ENCODE measurements at places on chromosomes 11 and 22.
A peak's percentile ranks its signal among the peaks of the same experiment; 100 is the strongest.

GRCh38 chr11:13135385-13136271 is 126.5 kb downstream of the RASSF10 start:
- no peak for DNase-seq

GRCh38 chr22:38027487-38027886 is 29.7 kb upstream of the PICK1 start:
- no peak for DNase-seq

GRCh38 chr11:130601764-130602460 is 153.5 kb downstream of the ADAMTS15 start:
- DNase-seq = no peak

- no peak for DNase-seq
Measured at GRCh38 chr11:134338654-134339053, 6.9 kb downstream of the GLB1L2 start.

DNA sequence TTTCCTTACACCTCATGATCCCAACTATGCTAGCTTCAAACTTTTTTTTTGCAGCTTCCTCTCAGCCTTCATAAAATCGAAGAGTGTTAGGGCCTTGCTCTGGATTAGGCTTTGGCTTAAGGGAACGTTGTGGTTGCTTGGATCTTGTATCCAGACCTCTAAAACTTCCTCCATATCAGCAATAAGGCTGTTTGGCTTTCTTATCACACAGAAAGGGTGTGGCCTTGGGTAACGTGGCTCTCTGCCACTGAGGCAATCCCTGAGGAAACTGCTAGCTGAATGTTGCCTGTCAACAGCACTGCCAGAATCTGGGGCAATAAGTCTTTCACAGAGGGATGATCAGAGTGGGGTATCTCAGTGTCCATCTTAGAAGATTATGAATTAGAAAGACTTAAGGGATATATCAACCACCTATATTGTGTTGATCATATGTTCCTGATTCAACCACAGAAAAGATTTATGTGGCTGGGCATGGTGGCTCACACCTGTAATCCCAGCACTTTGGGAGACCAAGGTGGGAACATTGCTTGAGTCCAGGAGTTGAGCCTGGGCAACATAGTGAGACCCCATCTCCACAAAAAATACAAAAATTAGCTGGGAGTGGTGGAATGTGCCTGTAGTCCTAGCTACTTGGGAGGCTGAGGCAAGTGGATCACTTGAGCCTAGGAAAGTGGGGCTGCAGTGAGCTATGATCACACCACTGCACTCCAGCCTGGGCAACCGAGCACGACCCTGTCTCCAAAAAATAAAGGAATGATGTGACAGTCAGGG is 12.5 kb upstream of the CUL5 start:
- DNase-seq = no peak

DNA sequence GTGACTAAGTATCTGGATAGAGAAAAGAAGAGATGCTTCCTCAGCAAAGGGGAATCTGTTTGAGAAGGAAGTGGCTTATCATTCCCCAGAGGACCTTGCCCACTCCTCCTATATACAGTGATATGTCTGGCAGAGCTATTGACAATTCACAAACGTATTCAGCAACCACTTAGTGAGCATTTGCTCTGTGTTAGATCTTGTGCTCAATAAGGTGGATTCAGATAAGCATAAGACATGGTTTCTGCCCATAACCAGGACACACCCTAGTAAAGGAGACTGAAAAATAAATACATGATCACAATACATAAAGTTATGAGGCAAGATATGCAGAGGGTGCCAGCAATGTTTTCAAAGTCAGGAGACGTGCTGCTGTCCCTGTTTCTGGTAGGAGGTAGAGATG is 1.4 kb downstream of the TMEM9B start:
- DNase-seq = no peak

DNA sequence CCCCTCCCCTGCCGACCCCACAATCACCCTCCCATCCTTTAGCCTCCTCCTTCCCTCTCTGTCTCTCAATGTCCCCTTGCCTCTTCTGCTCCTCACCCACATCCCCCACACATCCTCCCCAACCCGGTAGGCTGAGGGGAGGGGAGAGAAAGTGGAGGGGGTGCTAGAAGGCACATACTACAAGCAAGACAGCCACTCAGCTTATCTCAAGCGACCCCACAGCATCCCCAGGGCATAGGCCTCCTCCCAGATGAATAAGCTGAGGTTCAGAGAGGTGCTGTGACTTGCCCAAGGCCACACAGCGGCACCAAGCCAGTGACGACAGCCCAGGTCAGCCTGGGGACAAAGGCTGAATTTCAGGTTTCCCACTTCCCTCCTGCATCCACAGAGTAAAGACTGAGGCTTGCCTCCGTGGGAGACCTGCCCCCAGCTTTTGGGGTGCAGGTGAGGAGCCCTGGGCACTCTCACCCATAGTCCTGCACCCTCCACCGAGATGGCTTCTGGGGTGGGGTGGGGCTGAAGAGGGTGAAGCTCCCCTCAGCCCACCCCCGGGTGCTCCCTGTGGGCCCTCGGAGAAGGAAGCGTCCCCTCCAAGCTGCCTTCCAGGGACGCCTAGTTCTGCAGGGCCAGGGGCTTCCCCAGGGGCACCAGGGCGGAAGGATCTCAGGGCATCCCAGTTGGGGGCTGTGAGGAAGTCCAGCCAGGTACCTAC is 511 bp downstream of the RAC2 start:
- no peak for DNase-seq

DNA sequence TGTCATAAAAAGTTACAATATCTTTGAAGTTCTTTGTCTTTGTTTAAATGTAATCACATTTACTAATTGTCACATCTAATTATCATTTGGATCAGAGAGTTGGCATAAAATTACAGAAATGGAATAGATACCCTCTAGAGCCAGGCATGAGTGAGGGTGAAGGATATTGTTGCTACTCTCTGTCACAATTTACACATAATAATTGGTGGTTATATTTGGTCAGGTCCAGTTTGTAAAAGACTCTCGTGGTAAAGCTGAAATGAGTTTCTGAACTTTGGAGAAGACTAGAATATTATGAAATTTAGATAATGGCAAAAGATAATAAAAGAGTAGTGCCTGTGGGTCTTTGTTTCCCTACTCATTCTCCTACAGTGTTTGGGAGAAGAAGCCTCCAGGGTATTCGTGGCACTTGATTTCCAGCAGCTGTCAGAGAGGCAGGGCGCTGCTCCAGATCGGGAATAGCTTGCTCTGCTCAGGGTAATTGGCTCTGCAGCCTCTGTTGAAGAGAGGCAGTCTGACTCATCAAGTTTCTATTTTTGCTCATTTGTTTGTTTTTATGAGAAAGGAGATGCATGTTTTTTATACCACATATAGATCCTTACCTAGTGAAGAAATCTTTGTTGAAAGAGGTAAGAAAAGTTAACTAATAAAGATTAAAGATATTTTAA is 349.9 kb downstream of the CNTN5 start:
- no peak for DNase-seq

- peak; percentile 83 for DNase-seq
Measured at GRCh38 chr22:50620593-50621355, 7.2 kb downstream of the ARSA start.

DNA sequence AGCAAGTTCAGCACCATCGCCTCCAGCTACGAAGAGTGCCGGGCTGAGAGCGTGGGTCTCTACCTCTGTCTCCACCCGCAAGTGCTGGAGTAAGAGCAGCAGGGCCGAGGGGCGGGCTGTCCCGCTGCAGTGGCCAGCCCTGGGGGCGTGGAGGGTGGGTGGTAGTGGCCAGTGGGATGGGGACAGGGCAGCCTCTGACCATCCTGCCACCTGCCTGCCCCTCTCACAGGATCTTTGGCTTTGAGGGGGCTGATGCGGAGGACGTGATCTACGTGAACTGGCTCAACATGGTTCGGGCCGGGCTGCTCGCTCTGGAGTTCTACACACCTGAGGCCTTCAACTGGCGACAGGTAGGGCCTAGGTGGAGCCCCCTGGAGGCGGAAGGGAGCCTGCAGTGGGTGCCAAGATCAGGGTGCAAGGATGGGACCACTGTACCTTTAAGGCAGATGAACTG is 15.0 kb upstream of the BBS1 start:
- DNase-seq = no peak

DNA sequence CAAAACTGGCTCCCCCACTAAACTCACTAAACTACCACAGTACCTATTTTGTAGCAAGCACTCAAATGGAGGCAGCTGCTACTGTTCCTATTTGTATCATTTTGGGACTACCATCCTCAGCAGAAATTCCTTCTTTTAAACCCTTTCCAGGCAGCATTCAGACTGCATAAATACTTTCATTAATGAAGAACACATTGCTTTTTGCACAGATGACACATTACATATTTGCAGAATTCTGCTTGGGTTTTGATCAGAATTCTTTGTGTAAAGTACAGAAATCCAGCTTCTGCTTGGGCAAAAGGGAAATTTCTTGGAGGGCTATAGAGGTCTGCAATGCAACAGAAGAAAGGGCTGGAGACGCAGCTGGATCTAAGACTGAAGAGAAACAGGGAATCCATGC is 24.2 kb downstream of the RBX1 start:
- no peak for DNase-seq

DNA sequence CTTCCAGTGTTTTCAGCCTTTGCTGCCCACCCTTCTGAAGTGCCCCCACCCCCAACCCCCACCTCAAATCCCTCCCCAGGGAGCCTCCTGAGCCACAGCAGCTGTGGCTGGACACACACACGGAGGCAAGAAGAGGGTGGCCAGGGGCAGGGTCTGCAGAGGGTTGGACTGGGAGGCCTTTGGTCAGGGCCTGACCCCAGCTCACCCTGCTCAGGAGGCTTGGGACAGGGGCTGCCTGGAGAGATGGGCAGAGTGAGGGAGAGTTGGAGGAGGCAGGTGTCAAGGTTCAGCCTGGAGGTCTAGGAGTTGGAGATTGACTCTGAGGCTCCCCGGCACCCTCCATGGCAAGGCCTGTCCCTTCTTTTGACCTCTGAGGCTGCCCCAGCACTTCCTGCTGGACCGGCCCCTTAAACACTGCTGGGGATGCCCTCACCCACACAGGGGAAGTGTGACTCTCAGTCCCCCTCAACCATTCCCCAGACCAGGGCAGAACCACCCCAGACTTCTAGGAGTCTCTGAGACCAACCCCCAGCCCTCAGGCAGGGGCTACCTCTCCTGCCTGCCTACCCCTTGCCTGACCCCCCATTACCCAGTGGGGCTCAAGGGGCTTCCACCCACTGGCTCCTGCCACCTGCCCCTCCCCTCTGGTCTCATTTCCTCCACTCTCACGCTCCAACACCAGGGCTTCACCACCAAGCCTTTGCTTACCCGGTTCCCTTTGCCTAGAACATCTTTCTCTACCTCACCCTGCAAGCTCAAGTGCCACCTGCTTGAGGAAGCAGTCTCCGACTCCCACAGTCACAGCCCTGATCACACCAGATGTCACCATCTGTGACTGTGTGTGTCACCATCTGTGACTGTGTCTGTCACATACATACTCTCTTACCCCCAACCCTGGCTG is 8.6 kb downstream of the ARAP1 start:
- no peak for DNase-seq

- DNase-seq = no peak
Measured at GRCh38 chr22:19591568-19591967, 67.4 kb upstream of the CLDN5 start.

- DNase-seq = peak; percentile 77
Measured at GRCh38 chr22:46803031-46803880, 40.8 kb downstream of the TBC1D22A start.

DNA sequence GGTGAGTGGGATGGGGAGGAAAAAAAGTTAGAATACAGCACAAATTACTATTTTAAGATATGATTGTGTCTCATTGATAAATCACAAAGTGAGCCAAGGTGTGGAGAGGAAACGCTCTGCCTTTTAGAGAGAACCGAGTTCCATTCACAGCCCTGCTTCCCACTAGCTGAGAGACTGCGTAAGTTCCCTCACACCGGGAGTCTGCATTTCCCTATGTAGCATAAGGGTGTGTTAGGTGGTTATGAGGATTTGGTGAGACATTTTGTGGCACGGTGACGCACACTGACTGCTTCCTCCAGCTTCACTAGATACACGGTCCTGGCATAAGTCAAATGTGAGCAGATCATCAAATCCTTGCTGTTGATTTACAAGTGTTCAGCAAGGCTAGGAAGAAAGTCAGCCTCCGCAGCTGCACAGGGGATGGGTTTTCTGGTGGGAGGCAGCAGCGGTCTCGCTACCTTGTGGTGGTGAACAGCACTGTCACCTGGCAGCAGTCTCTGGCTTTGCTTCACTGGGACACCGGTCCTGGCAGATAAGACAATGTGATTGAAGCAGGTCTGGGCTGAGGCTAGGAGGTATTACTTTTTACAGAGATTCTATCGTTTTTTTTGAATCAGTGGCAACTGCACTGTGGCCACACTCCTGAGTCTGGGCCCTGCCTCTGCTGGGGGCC is 312.2 kb upstream of the B3GAT1 start:
- DNase-seq = no peak

GRCh38 chr22:47069270-47069669 is 306.8 kb downstream of the TBC1D22A start:
- no peak for DNase-seq

- DNase-seq = no peak
Measured at GRCh38 chr11:89625171-89625570, 84.9 kb upstream of the TRIM77 start.

GRCh38 chr22:28179392-28179791 is 260.3 kb upstream of the PITPNB start:
- DNase-seq = no peak

- no peak for DNase-seq
Measured at GRCh38 chr11:109641549-109641948, 219.6 kb downstream of the C11orf87 start.

GRCh38 chr11:61833471-61833870 is 5.4 kb downstream of the FADS2 start:
- DNase-seq = no peak

- DNase-seq = no peak
Measured at GRCh38 chr22:42885446-42885845, 28.4 kb upstream of the ARFGAP3 start.

DNA sequence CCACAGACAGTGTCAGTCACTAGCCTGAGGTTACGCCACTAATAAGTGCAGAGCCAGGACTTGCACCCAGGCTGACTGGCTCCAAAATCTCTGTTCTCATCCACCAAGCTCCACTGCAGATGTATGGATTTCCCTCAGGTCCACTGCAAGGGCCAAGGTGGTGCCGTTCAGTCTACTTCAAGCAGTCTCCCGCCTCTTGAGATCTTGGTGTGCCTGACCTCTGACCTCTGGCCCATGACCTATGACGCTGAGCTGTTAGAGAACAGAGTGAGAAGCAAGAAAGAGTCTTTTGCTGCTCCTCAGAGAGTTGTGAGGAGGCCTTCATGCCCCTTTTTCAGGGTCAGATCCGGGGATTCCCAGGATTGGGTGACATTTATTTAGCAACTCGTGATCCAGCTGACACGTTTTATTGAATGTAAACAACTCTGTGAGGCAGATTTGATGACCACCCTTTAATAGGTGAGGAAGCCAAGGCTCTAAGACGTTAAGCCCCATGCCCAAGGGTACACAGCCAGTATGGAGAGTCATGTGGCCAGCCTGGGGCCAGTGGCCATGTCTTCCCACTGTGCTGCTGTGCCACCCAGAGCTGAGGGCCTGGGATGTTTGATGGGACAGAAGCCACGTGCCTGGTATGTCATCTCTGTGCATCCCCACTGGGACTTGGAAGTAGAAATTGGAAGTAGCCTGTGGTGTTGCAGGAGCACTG is 25.2 kb downstream of the DCPS start:
- no peak for DNase-seq

Data from stimulated activated effector memory CD8-positive, alpha-beta T cell treated with anti-CD3 and anti-CD28 coated beads, Interleukin-12 subunit alpha, Interleukin-12 subunit beta, amount 100 ng/mL, for 72 hours (primary cell).